ENCODE measurements at places on chromosomes 2 and 18.

- no peak for DNase-seq
Observed at GRCh38 chr2:159790323-159790722, 7.7 kb downstream of the CD302 start.

GRCh38 chr2:88580088-88580487, 47.2 kb downstream of the EIF2AK3 start:
- no peak for DNase-seq

GRCh38 chr2:1371082-1371481, 42.2 kb upstream of the TPO start:
- no peak for DNase-seq

DNA sequence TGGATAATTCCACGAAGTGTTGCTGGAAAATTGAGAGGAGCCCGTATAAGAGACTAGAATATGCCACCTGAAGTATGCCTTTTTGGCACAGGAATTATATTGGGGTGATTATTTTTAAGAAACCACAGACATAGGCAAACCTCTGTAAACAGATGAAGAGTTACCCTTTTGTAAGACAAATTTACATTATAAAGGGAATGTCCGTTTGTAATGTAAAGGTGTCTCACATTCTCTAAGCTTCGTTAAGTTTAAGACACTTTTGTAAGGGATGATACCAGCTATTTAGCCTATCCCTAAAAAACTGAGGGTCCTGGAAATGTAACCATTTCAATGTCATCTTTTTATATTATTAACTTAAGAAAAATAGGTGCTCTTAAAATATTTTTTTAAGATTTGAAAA, 432.8 kb upstream of the SYT4 start:
- no peak for DNase-seq

DNA sequence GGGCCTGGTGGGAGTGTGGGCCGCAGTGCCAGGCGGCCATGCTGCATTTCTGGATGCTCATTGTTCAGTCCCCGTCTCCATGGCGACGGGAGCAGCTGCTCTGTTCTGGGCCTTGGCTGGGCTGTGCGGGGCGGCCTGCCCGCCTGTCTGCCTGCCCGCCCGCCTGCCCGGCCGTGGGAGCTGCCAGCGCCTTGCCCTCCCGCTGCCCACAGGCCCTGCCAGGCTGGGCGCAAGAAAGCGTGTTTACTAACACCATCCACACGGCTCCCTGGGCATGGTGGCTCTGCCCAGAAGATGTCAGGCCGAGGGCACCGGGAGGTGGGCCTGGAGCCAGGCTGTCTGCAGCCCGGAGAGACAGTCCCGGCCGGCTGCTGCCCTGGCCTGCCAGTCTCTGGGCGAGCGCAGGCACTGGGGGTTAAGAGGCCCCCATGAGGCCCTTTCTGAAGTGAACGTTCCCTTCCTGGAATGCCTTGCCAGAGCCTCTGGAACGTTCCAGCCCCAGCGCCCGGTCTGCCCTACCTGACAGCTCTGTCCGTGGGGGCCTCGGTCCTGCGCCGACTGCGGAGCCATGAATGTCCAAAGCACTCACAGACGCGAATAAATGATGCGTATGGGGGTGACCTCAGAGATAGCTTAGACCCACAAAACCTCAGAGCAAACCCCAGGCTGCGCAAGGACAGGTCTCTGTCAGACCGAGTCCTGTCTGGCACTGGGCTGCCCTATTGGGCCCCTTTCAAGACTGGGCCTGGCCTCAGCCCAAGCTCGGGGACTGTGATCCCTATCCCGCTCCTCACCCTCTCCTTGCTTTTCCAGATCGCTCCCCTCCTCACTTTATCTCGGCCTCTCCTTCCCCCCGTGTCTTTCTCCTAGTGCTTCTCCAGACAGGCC, 44.3 kb downstream of the MYCN start:
- DNase-seq: no peak

Data from cortex of kidney (tissue), 1 donor.